GDM1 (cell line): ENCODE measurements at places on chromosomes 3 and 15.

GRCh38 chr15:93150910-93151881, 62.2 kb upstream of the RGMA start:
- no peak for DNase-seq

DNA sequence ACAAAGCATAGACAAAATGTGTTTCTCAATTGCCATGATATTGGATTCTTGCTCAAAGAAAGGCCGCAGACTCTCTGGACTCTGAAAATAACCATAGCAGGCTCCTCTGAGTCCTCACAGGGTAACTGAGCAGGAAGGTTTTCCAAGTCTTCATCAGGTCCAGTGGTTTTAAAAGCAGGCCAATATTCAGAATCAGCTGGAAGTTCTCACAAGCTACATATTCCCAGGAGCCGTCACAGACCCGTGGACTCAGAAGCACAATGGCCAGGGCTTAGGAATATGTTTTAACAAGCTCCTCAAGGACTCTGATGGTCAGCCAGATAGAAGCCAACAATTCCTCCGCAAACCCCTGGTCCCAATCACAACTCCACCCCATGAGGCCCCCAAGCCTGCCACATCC, 256.1 kb upstream of the ADAMTS9 start:
- DNase-seq = no peak

- DNase-seq = no peak
These were observed 38.4 kb downstream of the ABTB1 start for GRCh38 chr3:127711021-127711695.

DNA sequence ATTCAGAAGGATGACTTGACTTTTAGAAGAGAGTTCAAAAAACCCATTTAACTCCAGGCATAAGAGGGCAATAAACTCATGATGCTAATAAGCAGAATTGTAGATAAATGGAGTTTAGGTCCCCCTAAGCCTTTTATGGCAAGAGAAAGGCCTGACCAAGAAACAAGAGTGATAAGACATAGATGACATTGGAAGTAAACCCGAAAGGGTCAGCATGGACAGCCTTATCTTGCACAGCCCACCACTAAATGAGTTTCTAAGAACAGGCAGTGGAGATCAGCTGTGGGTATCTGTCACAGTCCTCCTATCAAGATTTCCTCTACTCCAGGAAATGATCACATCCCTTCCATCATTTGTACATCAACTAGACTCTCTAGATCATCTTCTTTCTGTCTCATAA, 457.9 kb upstream of the ADAMTS9 start:
- DNase-seq = no peak

GRCh38 chr3:143753456-143753855, 94.8 kb downstream of the SLC9A9 start:
- DNase-seq = no peak

GRCh38 chr3:136741063-136741462, 11.1 kb downstream of the STAG1 start:
- no peak for DNase-seq

DNA sequence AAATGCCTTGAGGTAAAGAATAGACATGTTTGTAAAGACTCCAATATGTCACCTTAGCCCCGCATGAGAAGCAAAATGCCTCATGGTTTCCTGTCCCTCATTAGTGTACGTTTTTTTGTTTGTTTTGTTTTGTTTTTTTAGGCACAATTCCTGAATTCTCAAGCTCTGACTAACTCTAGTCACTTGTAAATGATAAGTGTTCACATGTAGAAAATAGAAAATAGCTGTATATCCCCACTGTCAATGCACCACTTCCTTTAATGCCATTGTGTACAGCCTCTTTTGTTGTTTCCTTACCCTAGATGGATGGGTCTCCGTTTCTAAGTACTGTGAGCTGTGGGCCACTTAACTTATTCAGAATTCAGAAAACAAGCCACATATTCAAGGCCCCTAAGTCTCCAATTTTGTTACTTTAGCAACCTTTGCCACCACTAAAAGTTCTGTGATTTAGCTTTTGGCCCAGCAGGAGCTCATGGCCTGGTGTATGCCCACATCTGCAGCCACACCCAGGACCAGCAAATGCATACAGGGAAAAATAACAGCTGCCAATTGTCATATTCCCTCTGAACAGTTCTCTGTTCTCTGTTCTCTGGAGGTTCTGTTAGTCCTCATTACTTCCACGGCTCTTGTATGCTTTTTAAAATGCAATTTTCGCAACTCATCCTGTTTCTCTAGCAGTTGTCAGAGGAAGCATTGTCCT, 655.5 kb downstream of the GBE1 start:
- DNase-seq = no peak

DNA sequence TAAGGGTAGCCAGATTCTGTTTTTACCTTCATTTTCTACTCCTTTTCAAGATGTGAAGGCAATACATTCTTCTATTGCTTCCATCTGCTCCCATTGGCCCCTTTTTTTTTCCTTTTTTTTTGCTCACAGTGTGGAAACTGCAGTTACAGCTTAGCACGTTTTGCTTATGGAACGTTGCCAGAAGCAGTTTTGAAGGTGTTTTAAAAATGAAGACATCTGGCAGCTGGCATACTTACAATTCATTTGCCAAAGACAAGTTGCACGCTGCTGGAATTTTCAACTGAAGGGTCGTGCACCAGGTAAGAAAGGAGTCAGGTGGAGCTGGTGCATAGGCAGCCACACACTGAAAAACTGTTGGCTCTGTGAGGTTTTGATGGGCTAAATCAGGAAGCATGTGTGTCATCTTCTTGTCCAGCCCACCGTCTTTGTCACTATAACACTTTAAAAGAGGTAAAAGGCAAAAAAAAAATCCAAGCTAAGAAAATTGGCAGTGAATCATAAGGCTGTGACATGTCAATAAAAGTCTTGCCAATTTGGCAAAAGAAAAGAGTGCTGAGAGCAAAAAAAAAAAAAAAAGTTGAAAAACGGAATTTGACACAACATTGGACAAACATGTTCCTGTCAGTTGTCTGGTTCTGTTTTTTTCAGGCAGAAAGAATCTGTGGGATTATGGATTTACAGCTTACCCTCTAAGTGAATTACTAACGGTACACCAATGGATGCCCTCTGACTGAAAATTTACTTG, 225.4 kb upstream of the SOX2 start:
- no peak for DNase-seq

- no peak for DNase-seq
These were observed 26.0 kb downstream of the PPCDC start for GRCh38 chr15:75049392-75049791.

DNA sequence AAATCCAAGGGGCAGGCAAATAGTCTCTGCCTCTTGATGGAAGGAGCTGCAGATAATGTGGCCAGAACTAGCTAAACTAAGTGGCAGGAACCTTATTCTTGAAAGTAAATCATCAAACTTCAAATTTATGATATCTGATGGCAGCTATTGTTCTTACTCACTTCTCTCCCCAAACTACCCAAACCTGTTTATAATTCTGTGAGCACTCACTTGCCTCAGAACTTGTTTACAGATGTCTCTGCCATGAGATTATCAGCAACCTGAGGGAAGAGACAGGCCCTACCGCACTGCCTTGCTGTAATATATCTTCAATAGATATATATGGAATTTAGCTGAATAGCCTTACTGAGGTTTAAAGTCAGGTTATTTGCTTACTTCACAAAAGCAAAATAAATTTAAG, 2.2 kb upstream of the B3GALNT1 start:
- no peak for DNase-seq

GRCh38 chr3:117145677-117146076, 436.1 kb downstream of the TUSC7 start:
- DNase-seq = no peak

GRCh38 chr15:94370206-94370935, 139.0 kb downstream of the MCTP2 start:
- no peak for DNase-seq
